ENCODE measurements at places on chromosomes 2 and 18. TPM values are rescaled to one million over a fixed set of nuclear protein-coding genes. Genes with fewer than 3 reads are reported as not detected.

Gene FBXO36
- total RNA-seq = 3.7 TPM

Gene IL1R2
- total RNA-seq = 12.9 TPM

Gene TSPYL6
- total RNA-seq = not detected

Gene ANKRD53
- not detected for total RNA-seq

Gene TCF23
- total RNA-seq = not detected

Gene CHRND
- total RNA-seq = not detected

Gene TEKT4
- total RNA-seq = not detected

Gene SLC30A3
- not detected for total RNA-seq

Gene SPDYA
- total RNA-seq = not detected

Gene NTSR2
- not detected for total RNA-seq

Gene BOK
- total RNA-seq = 41.2 TPM

Gene GPR39
- total RNA-seq = 7.3 TPM

Gene DDX18
- 51.7 TPM for total RNA-seq

Gene GDF7
- not detected for total RNA-seq

Gene HOXD4
- total RNA-seq = not detected

Gene FAM237A
- not detected for total RNA-seq

Gene ATG16L1
- total RNA-seq = 16.6 TPM

Gene CKAP2L
- 11.3 TPM for total RNA-seq
